ENCODE measurements at places on chromosomes 4 and X.

DNA sequence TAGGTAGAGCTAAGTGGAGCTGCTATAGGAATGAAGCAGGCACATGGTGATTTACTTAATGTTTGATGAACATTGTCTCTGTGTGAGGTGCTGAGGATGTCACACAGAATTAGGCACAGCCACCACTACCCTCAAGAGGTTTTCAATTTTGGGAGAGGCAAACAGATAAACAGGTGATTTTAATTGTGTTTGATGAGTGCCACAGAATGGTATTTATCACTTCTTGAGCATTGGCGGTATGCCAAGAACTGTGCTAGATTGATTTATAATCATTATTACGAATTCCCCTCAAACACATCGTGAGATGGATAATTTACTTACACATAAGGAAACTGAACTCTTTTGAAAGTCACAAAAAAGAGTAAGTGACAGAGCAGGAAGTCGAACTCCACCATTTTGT is 74.8 kb downstream of the FREM3 start:
- no peak for DNase-seq

DNA sequence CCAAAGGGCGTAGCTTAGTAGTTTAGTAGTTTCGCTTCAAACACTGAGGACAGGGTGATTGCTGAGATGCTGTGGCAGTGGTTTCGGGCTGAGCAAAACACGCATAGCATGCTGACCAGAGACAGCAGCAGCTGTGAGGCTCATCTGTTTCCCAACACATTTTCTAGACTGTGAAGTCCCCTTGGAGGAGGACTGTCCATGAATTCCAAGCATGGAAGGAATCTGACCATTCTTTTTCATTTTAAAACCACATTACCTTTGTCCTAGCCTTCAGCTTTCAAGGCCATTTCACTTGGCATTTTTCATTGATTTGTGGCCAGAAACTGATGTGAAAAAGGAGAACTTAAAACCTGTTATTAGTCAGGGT is 240.9 kb downstream of the PALLD start:
- no peak for DNase-seq

DNA sequence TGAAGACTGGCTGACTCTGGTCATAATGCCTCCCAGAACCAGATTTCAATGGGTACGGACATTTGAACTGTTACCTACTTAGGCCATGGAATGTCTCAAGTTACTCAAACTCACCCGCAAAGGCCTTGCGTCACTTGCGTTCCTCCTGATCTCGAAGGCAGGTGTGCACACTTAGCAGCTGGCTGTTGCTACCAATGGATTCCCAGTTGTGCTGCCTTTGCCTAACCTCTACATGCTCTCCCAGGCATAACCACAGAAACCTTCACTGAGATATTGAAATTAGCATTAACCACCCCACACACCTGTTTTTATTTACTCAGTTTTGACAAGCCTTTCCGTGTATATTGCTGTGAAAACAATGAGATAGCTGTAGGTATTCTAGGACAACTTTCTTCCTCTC is 2.8 kb downstream of the ERVMER34-1 start:
- no peak for DNase-seq

DNA sequence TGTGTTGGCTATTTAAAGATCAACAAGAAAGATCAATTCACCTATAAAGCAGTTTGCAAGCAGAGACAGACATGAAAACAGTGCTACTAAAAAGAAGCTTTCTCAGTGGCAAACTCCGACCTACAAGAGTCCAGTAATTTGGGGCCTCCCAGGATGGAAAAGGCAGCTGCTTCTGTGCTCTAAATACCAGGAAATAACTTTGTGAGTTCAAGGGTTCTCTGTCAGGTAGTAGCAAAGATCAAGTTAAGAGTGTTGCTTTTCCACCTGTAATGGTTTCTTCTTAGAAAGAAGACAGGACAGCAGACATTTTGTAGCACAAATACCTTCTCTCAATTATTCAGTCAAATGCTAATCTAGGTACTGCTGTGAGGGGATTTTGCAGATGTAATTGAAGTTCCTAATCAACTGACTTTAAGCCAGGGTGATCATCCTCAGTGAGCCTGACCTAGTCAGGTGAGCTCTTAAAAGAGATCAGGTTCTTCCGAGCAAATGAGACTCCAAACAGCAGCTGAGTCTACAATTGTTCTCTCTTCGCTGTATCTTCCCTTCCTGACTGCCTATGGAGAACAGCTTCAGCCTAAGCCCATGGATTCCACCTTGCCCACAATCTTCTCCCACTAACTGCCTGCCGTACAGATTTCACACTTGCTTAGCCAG is 13.5 kb downstream of the ANKRD17 start:
- DNase-seq, result no peak

- peak; percentile 23 for DNase-seq
Observed at GRCh38 chr4:106694232-106694631, 325.7 kb upstream of the GIMD1 start.

GRCh38 chrX:148572337-148572736 is 71.9 kb downstream of the AFF2 start:
- DNase-seq, result peak; percentile 40

DNA sequence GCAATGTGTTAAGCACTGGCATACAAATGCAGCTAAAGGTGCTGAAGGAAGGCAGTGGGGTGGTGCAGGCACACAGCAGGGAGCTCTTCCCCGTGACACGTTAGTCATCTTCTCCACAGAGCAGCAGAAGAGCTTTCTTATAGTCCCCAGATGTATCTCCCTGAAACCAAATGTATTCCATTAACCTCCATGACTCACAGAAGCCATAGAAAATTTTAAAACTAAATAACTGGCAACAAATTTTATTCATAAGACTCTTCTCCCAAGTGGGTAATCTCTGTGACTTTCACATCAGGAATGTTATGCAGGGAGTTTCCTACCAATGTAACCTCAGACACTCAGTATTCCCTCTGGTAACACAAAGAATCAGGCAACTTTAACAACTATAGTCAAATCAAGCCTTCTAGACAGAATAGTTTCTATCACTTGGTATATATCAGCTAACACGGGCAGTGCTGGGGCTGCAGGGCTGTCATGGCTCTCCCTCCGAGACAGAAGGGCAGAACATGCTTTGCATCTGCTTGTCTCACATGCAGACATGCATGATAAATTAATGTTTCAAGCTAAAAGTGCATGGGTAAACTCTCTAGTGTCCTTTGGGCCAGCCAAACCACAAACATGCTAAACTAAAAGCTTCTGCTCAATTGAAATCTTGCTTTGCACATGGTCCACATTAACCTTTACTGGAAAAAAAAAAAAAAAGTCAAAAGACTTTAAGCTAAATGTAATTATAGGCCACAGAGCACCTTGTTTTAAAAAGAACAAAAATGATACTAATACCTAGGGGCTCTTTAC is 28.2 kb downstream of the ANXA5 start:
- DNase-seq, result no peak

DNA sequence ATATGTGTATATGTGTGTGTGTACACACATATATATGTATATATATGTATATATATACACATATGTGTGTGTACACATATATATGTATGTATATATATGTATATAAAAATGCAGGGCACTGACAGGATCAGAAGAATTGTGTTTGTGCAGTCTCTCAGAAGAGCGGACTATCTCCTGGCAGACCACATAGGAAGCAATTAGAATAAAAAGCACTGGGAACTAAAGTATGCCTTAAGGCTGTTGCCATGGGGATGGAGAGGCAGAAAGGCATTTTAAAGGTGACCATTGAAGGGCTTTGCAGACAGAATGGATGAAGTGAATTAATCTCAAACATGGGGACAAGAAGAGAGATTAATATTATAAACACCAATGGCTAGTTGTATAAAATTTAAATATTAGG is 33.7 kb upstream of the USP51 start:
- no peak for DNase-seq

GRCh38 chr4:180610324-180610723 is 1632.9 kb upstream of the TENM3 start:
- no peak for DNase-seq

DNA sequence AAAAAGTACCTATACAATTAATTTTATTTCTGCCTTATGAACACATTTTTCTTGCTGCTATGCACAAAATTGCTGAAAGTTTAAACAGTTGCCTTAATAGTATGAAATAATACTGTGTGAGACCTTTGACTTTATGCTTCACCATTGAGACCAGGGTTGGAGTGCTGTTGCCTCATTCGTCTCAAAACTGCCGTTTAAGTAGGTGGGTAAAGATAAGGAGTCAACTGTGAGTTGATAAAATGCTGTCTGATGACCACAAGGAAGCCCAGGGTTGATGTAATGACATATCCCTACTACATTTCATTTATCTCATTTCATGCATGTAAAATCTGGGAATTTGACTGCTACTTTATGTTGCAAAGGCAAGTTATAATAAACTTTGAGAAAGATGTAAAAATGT is 23.4 kb downstream of the STK26 start:
- no peak for DNase-seq

DNA sequence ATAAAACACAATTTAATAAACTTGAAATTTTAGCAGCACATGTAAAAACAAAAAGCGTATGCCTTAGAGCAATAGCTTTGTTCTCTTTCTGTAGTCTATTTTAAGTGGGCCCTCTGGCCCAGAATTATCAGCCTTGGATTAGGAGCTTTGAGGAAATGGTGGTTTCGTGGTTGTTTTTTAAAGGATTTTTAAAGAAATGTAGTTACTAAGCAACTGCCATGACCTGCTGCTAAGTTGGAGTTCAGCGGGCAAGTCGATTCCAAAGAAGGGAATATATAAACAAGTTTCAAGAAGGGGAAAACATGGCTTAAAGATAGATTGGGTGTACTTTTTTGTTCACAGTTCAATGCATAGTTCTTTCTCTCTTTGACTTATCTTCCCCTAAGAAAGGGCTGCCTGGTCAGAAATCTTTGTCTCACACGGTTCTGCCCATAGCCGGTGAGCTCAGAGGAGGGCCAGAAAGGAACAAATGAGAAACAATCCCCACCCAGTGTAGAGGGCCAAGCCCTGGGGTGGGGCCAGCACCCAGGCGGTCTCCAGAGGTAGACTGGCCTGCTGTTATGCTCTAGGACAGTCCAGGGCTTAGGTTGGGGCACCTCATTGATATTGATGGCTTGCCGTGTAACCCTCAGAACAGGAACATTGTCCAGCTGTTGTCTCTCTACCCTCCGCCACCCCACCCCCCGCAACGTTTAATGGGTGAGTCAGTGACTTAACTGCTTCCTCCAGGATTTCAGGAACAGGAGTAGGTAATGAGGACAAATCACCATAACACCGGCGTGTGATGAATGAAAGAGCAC is 32.5 kb downstream of the DLG3 start:
- DNase-seq, result no peak

- DNase-seq, result no peak
Observed at GRCh38 chr4:113901994-113902787, 77.3 kb downstream of the ARSJ start.

- DNase-seq, result peak; percentile 3
Observed at GRCh38 chr4:5785806-5786680, 75.0 kb downstream of the EVC start.

- DNase-seq, result no peak
Observed at GRCh38 chr4:83724485-83725335, 188.8 kb downstream of the GPAT3 start.

DNA sequence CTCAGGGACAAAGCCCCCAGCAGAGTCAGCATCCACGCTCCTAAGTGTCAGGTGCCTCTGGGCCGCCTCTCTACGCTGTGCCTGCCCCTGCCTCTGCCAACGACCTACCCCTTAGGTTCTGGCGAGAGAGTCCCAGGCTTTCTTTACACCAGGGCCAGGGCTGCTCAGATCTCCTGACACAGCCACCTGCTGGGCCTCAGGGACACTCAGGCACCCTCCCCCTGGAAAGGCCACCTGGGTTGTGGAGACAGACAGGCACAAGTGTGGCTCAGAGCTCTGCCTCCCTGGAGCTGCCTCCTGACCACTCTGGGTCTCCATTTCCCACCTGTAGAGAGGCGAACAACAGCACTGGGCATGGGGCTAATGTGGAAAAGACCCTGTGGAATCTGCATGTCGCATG is 90.0 kb upstream of the ADRA2C start:
- no peak for DNase-seq

DNA sequence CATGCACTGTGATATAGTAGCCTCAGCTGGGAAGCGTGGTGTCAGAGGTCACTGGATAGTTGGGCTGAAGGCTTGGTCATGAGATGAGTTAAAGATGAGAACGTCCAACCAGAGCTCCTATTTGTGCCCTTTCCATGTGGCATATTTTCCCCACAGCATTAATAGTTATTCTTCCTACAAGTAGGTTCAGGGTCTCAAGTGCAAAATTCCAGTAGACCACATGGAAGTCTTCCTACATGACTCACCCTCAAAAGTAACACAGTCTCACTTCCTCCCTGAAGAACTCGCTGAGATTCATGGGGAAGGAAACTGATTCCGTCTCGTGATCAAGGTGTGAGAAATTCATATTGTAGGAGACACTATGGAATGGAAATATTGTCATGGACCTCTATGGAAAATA is 1212.5 kb upstream of the PRKX start:
- no peak for DNase-seq

- peak; percentile 30 for DNase-seq
Observed at GRCh38 chr4:112523008-112523721, 7.2 kb upstream of the NEUROG2 start.

- DNase-seq, result peak; percentile 10
Observed at GRCh38 chr4:77579406-77580076, 26.1 kb upstream of the CXCL13 start.

DNA sequence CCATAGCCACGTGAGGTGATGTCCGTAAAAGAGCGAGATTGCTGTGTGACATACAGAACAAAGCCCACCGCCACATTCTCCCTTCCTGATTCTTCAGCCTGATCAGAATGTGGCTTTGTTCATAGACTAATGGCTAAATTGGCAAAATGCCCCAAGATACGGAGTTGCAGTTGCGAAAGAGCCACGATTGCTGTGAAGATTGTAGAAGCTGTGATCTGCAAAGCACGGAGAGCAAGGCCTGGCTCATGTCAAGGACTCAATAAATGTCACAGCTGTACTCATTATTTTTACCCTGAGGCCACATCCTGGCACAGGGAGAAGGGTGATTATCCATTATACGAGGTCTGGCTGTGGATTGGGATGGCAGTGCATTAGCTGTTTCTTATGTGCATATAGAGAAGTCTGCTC is 34.2 kb downstream of the ARSD start:
- peak; percentile 14 for DNase-seq

GRCh38 chr4:184612074-184612473 is 37.2 kb downstream of the CASP3 start:
- no peak for DNase-seq

GRCh38 chr4:126404549-126404948 is 1089.8 kb downstream of the FAT4 start:
- DNase-seq, result no peak

- no peak for DNase-seq
Observed at GRCh38 chr4:144579411-144580030, 66.4 kb upstream of the HHIP start.

- no peak for DNase-seq
Observed at GRCh38 chr4:118962540-118962939, 73.9 kb downstream of the SYNPO2 start.

GRCh38 chr4:98098764-98099163 is 44.5 kb downstream of the STPG2 start:
- no peak for DNase-seq

Data from inflammatory macrophage treated with lipopolysaccharide for 4 hours (primary cell).